ENCODE measurements at places on chromosomes 5 and 9.

DNA sequence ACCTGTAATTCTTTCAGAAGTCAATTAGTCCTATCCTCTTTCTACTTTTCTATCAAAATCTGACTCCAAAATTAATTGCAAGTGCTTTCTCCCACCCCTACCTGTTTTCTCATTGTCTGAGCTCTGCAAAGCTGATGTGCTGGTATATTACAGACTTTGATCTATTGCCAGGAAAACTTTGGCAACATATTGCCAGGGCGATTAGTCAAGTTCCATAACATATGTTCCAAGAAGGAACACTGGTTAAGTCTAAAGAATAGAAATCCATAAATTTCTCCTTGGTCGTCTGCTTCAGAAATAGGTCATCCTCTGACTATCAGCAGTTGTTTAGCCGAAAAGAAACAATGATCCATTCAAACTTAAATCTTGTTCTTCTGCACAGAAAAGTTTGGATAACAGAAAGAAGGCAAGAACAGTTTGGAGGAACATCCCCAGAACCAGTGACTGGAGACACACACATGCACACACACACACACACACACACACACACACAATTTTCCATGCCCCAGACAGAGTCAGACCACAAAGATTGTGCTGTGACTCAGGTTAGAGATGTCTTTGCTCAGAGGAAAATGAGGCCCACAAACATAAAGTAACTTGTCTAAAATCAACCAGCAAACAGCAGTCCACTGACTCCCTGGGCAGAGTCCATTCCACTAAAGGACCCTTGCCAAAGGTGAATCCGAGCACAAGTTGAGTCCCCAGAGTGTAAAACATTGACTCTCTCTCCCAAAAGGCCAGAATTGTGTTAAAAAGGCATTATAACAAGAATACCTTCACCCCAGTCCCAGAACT is 202.1 kb downstream of the DEPDC1B start:
- no peak for DNase-seq

DNA sequence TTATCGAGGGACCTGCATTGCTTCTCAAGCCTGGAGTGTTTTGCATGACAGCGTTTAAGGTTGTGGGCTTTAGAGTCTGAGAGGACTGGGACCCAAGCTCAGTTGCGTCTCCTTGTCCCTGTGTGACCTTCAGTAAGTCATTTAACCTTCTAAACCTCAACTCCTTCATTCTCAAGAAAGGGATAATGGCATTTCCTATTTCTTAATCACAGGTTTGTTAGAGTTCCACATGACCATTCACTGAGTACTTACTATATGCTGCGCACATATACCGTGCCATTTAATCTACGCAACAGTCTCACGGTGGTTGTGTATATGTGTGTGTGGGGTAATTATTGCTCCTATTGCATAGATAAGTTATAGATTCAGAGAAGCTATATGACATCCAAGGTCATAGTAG is 76.3 kb downstream of the MACROH2A1 start:
- no peak for DNase-seq

DNA sequence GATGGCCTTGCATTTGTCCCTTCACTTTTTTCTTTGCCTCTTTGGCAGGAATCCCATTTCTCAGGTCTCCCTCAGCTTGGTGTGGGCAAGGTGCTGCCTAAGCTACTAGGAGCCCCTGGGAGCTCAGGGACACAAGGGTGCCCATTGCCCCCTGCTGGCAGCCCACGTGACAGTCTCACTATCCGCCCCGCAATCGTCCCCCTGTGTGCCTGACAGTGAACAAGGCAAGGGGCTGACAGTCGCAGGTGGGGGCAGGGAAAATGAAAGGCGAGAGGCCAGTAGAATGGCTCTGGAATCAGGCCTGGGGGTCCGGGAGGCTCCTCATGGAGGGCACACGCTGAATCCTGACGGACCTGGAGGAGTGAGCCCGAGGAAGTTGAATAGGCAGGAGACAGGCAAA is 2.0 kb upstream of the PCDH12 start:
- no peak for DNase-seq

- no peak for DNase-seq
Measured at GRCh38 chr5:156339139-156339841, 12.3 kb downstream of the SGCD start.

GRCh38 chr5:123722451-123722850 is 210.5 kb downstream of the CSNK1G3 start:
- no peak for DNase-seq

- DNase-seq: no peak
Measured at GRCh38 chr5:150780816-150781221, 2.3 kb downstream of the SMIM3 start.

All from cortex of kidney (tissue), 1 donor.